ENCODE measurements at places on chromosomes 5 and 9.

DNA sequence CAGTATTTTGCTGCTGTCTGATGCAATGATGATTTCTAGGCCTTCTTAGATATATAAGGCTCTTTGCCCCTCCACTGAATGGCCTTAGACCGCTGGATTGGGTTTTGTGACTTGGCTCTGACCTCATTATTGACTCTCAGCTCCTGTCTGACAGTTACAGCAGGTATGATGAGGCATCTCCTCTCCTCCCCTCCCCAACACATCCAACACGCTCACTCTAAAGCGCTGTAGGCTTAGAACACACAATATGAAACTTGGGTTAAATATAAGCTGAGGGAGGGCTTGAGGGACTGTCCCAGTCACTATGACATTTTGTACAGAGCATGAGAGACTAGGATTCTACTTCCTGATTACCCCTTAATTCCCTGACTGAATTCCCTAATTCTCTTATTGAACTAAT is 18.8 kb upstream of the CER1 start:
- no peak for DNase-seq

DNA sequence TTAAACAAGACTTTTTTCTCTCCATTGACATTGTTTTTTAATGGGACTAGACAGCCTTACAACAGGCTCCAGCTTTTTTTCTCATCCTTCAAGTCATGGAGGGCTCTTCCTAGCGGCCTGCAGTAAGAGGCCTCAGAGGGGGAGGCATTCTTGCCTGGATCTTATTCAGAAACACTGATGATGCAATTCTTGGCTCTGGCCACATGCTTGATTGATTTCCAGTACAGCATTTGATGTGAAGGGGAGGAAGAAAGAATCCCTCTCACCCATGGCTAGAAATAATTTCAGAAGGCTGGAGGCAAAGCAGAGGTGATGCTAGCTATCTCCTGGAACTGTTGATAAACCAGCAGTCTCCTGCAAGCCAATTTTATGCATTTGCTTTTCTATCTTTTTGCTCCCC is 324.8 kb downstream of the PRELID2 start:
- DNase-seq: peak; percentile 60

DNA sequence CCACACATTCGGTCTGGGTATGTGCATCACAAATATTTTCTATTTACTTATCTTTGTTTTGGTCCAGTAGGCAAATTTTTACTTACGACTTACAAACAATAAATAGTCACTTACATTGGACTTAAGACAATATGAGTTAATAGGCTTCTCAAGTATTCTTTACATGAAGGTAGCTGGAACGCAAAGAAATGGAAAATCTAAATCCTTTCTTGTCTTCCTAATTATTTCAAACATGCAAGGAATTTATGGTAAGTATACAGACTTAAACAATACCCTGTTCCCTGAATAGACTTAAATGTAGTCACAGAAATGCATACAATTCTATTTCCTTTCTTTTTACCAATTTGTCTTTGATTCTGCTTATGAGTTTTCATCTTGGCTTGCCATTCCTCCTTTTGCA is 262.6 kb upstream of the EFNA5 start:
- no peak for DNase-seq

DNA sequence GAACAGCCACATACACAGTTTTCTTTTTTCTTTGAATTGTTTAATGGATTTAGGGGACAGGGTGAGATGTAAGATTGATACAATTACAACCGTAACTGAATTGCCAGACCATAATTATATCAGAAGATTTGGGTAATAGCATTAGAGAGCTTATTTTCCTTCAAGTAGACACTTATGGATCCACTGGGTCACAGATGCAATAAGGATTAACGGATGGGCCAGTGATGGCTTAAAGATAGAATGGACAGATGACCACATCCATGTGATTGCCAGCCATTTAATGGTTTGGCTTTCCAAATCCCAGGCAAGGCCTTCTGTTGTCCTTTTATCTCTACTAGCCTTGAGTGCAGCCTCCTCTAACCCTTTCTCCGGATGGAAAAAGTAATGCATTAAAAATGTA is 94.7 kb upstream of the NUDT12 start:
- DNase-seq: no peak

DNA sequence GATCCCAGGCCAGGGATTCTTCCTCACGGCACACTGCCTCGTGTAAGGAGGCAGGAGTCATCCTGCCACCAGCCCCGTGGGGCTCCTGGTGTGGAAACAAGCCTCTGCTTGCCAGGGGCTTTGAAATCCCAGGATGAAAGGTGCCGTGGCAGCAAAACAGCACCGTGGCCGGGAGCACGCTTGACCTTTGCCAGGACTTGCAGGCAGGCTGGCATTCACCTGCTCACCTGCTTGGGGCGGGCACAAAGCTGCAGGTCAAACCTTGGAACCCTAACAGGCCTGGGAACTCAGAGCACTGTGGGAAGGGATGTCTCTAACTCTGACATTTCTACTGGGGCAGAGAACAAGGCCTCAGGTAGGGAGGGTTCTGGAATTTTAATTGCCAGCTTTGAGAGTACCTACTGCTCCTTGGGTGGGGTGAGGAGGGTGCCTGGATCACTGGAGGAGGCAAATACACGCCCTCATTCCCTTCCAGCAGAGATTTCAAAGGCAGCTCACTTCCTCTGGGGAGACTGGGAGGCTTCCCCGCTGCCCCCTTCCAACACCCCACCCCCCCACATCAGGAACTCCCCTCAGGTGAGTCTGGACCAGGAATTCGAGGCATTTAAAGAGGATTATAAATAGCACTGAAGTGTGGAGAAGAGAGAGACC is 45.6 kb upstream of the STXBP1 start:
- DNase-seq: no peak

DNA sequence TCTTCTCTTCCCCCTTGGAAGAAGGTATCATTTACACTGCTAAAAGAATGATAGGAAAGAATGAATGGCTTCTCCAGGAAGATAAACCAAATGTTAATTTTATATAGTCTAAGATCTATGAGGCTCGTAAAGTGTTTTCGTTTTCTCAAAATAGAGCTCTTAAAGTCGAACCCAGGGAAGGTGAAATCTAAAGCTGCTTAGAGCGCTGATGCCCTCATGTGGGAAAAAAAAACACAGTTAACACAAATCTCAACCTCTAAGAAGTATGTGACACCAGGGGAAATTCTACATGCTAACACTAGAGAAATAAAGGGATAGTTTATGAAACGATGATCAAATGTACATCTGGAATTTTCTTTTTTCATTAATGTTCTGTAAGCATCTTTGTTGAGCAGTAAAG is 257.9 kb downstream of the RASEF start:
- DNase-seq: no peak

- DNase-seq: no peak
These were observed 17.0 kb upstream of the RHOBTB3 start for GRCh38 chr5:95713960-95714710.

- DNase-seq: peak; percentile 30
These were observed 10.6 kb downstream of the PLEKHG4B start for GRCh38 chr5:102411-103043.

DNA sequence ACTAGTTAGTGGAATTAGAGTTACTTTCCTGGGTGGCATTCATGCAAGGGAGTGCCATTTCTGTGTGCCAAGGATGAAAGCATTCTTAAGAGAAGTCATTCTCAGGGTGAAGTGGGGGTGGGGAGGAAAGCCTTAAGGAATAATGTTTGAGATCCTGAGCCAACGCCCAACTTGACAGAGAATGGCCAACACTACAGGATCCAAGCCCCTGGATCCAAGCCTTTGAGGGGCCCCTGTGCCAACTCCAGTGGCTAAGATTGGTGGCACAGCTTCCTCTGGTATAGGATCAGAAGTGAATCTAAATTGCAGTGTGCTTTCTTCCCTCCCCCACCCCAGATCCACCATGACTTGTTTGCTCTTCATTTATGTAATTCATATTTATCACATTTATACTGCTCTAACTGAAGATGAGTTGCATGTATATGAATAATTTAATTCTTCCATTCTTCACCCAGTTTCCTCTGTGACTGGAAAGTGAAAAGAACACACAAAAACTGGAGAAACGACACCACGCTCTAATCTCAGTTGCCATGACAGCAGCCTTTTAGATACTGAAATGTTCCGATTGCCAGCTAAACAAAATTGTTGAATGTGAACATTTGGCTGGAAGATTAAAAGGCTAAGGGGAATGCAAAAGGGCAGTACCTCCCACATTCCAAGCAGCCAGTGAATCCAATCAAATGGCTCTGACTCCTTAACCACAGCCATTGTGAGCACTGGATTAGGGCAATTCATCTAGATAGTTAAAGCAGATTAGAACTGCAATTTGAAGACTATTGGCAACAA is 4.5 kb downstream of the ZNF608 start:
- DNase-seq: peak; percentile 93

DNA sequence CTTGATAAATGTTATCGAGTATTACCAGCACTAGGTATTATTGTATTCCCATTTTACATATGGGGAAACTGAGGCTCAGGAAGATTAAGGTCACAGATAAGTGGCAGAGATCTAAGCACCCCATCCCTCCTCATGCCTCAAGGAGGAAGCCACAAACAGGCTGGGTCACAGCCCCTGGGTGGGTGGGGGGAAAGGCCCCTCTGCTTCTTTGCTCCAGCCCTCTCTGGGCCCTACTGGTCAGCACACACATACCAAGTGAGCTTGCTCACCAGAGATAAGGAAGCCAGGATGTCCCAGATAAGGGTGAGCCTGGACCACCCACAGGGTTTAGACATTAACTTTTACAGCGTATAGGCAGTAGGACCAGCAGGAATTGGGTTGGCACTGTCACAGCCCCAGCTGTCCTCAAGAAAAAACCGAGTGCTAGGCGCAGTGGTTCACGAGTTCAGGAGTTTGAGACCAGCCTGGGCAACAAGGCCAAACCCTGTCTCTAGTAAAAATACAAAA is 45.3 kb downstream of the STK10 start:
- peak; percentile 20 for DNase-seq

DNA sequence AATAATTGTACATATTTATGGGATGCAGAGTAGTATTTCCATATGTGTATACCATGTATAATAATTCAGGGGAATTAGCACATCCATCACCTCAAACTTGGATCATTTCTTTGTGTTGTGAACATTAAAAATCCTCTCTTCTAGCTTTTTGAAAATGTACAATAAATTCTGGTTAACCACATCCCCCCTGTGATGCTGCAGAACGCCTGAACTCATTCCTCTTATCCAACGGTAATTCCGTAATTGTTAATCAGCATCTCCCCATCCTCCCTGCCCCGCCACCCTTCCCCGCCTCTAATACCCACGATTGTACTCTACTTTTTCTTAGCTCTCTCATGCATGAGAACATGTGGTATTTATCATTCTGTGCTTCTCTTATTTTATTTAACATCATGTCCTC is 127.7 kb upstream of the ANKRD55 start:
- peak; percentile 87 for DNase-seq

DNA sequence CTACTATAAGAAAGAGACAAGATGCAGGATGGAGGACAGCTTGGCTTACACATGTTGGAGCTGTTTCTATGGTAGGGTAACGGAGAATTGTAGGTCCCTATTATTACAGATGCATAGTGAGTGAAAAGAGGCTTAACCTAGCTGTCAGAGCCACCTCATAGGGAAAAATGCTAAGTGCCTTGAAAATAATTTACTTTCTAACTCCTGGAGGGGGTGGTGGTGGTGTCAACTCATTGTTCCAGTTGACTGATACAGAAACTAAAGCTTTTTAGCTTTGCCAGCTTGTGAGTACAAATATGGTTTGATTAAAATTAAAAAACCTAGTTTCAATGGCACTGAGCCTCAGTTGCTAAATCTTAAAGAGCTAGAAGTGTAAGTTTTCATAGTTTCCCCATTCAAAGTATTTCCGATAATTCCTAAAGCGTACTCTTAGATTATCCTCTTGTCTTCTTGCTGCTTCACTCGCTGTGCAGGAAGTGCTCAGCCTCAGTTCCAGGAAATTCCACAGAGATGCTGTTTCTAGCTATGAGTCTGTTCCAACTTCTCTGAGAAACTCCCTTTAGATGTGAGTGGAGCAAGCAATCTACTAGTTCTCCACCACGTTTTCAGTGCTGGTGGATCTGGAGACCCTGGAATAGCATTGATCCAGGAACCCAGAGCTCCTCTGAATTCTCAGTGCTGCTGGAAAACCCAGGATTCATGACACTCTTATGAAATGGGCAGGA is 265.2 kb downstream of the DMAC1 start:
- no peak for DNase-seq

GRCh38 chr5:55633574-55634208 is 78.4 kb downstream of the SLC38A9 start:
- peak; percentile 41 for DNase-seq

GRCh38 chr5:87246061-87246460 is 21.6 kb upstream of the RASA1 start:
- DNase-seq: no peak

DNA sequence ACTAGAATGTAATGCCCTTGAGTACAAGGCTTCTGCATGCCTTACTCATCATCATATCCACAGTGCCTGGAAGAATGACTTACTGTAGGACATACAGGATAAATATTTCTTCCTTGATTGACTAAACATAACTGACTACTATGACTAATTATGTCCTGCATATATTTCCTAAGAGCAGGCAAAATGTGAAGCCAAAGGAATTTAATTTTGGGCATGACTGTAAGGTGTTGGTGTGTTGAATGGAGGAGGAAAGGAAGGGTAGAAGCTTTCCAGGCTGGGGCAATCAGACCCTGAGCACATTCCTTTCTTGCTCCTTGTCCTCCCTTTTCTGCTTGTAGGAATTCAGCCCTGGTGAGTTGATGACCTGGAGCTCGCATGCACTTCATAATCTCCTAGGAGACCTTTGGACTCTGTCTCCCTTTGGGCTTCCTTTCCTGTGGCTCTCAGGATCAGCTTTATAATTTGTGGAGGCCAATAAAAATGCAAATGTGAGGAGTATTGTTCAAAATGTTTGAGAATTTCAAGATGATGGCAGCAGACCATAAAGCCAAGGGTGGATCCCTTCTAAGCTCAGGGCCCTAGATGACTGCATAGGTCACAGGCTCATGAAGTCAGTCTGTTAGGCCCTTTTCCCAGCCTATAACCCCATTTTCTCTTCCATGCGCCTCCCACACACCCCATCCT is 174.0 kb downstream of the HMHB1 start:
- DNase-seq: peak; percentile 97

DNA sequence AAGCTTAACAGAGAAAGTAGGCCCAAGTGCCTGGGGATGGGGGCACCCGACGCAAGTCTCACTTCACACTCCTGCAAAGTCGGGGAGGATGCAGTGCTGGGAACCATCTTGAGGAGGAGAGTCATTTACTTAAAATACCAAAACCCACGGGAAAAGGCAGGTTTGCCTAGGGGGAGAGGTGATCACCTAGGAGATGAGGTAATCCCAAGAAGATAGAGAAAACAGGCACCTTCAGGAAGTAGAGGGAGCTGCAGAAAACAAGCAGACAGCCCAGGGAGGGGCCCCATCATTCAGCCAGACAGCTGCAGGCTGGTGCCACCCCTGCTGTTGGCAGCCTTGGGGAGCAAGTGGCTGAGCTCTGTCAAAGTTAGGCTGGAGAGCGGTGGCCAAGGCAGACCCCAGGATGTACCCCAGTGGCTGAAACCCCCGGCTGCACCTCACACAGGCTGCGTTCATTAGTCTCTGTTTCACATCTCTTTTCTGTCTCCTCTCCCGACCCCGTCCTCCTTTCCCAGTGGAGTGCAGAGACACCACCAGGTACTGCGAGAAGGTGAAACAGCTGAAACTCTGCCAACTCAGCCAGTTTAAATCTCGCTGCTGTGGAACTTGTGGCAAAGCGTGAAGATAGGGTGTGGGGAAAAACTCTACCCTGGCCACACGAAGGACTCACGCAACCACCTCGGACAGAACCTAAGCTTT is 124.9 kb downstream of the SAXO1 start:
- no peak for DNase-seq

- no peak for DNase-seq
These were observed 79.4 kb upstream of the GLRA1 start for GRCh38 chr5:152004095-152004494.

- peak; percentile 44 for DNase-seq
These were observed 11.3 kb downstream of the MYOZ3 start for GRCh38 chr5:150672237-150672883.

Measured in fibroblast of skin of right biceps (primary cell).